ENCODE measurements at places on chromosomes 16 and 17. TPM values are rescaled to one million over a fixed set of nuclear protein-coding genes. Genes with fewer than 3 reads are reported as not detected.

DNA sequence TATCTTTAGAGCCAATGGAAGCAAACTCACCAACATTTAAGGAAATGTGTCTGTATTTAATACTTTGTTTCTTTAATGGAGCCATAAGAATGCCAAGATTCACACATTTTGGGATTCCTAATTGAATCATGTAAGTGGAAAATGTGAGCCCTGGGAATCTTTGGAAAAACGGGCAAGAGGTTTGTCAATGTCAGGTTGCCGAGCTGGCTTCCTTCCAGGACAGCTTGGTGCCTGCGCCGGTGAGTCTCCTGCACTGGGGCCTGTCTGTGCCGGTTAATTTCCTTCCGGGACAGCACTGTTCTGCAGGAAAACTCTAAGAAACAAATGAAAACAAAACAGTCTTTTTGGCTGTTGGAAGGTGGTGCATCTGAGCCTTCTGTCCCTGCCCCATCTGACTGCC, 210.6 kb downstream of the HAPSTR1 start:
- H3K27me3 ChIP-seq = no peaks in the 10 kb centered on the region
- H3K4me1 ChIP-seq = no peaks in the 10 kb centered on the region
- H3K36me3 ChIP-seq = no peaks in the 10 kb centered on the region
- no peak overlapping the region for H3K27ac ChIP-seq
- no peak for DNase-seq

DNA sequence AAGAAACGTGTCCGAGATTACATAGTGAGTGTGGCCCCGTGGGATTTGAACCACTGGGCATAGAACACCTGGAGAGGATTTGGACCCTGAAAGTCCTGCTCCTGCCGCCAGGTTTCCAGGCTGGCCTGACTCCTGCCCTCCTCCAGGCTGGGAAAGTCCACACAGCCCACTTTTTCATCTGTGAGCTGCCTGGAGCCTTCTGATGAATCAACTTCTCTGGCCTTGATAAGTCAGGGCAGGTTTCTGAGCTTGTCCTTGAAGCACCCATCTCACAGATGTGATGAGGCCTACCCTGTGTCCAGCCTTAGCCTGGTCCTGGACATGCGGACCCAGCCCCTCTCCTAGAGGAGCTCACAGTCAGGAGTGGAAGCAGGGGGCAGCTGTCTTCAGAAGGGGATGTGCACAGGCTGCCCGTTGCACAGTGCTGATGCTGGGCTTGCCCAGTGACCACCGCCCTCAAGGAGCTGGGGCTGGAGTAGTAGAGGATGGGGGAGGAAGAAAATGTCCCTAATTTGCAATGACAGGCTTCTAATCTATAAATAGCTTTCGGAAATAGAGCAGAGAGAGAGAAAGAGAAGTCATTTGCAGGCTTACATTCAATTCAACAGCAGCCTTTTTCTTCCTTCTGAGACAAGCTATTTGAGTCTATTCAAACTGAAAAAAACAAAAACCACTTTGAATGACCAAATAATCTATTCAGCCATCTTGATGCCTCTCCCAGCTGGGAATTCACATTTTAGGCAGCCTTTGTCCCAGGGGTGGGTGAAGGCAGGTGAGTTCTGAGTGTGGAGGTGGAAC, 73.5 kb upstream of the DNAJA2 start:
- no peaks in the 10 kb centered on the region for H3K27me3 ChIP-seq
- H3K4me3 ChIP-seq = no peak overlapping the region
- no peak overlapping the region for H3K27ac ChIP-seq

GRCh38 chr17:81142301-81143199, 22.8 kb upstream of the PVALEF start:
- H3K27ac ChIP-seq = no peak overlapping the region
- H3K27me3 ChIP-seq = no peaks in the 10 kb centered on the region
- DNase-seq = peak; percentile 90
- H3K4me1 ChIP-seq = peaks cover 11% of the 10 kb centered on the region
- H3K4me3 ChIP-seq = no peak overlapping the region

DNA sequence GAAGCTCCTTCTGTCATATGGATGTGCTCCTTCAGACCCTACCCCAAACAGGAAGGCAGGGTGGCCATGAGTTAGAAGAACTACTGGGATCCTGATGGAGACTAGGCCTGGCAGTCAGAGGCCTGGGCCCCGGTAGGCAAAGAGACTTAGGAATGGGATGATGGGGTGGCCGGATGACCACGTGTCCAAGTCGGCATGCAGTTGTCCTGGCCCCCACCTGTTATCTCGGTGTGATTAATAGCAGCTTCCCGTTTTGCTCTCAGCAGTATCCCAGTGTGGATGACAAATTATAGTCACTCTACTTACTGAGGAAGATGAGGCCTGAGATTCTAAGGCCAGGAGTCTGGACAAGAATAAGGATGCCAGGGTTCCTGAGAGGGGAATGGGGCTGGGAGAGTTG, 1.5 kb downstream of the TNFSF12 start:
- no peaks in the 10 kb centered on the region for H3K27me3 ChIP-seq
- H3K27ac ChIP-seq = no peak overlapping the region

GRCh38 chr16:57801809-57802340, 416 bp downstream of the KIFC3 start:
- peak; percentile 52 for DNase-seq
- H3K27ac ChIP-seq = peak overlapping the region; percentile 93
- peaks cover 56% of the 10 kb centered on the region for H3K4me1 ChIP-seq
- H3K36me3 ChIP-seq = no peaks in the 10 kb centered on the region
- peak overlapping the region; percentile 78 for H3K4me3 ChIP-seq

Gene CCL14
- total RNA-seq = 11.4 TPM

Gene C17orf50
- total RNA-seq = 48.8 TPM

- no peaks in the 10 kb centered on the region for H3K27me3 ChIP-seq
- DNase-seq = no peak
- H3K27ac ChIP-seq = no peak overlapping the region
- no peak overlapping the region for H3K4me3 ChIP-seq
- no peaks in the 10 kb centered on the region for H3K36me3 ChIP-seq
- peaks cover 7% of the 10 kb centered on the region for H3K4me1 ChIP-seq
Observed at GRCh38 chr16:75377729-75378386, 55.4 kb downstream of the CFDP1 start.

- H3K4me1 ChIP-seq = no peaks in the 10 kb centered on the region
- H3K27ac ChIP-seq = no peak overlapping the region
- H3K36me3 ChIP-seq = no peaks in the 10 kb centered on the region
- no peaks in the 10 kb centered on the region for H3K27me3 ChIP-seq
Observed at GRCh38 chr17:53134548-53134947, 688.2 kb upstream of the KIF2B start.

GRCh38 chr16:15398618-15399316, 3.2 kb downstream of the MPV17L start:
- H3K36me3 ChIP-seq = no peaks in the 10 kb centered on the region
- no peaks in the 10 kb centered on the region for H3K27me3 ChIP-seq
- no peaks in the 10 kb centered on the region for H3K4me1 ChIP-seq
- no peak overlapping the region for H3K4me3 ChIP-seq
- no peak for DNase-seq

Gene SGCA
- total RNA-seq = 7.6 TPM

- H3K4me1 ChIP-seq = no peaks in the 10 kb centered on the region
- H3K27ac ChIP-seq = no peak overlapping the region
- H3K36me3 ChIP-seq = no peaks in the 10 kb centered on the region
- DNase-seq = no peak
- no peak overlapping the region for H3K4me3 ChIP-seq
Observed at GRCh38 chr17:45440161-45440778, 7.6 kb upstream of the ARHGAP27 start.

DNA sequence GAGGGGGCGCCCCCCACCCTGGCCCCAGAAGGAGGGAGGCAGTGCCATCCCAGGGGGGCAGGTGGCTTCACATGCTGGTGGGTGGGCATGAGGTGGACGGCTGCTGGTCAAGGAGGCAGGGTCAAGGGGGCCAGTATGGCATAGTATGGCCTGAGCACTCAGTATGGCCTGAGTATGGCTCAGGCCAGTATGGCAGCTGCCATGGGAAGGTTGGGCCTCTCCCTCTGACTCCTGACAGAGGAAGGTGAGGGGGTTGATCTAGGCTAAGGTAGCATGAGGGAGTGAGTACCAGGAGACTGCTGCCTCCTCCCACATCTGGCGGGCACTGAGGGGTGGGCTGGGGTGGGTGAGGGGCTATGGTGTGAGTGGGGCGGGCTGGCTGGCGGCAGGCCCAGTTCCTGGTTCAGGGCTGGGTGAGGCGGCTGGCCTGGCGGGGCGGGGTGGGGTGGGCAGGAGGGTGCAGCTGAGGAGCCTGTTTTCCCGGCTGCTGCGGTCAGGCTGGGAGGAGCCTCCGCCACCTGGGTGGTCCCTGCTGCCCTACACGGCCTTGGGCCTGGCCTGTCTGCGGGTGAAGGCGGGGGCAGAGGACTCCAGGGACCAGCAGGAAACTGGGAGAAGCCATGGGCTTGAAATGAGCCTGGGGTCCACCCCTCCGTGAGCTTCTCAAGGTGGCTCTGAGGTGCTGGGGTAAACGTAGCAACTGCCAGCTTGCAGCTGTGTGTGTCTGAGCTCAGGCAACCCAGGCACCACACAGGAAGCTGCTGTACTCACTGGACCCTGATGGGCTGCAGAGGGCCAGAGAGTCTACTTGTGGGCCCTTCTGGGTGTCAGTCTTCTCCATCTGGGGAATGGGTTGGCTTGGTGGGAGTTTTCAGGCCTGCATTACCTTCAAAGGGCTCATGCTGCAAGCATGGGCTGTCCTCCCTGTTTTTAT, 57.0 kb downstream of the RAI1 start:
- peaks cover 50% of the 10 kb centered on the region for H3K4me1 ChIP-seq
- H3K27me3 ChIP-seq = no peaks in the 10 kb centered on the region
- H3K27ac ChIP-seq = peak overlapping the region; percentile 10
- peak; percentile 60 for DNase-seq

Gene GALR2
- total RNA-seq = 0.31 TPM

- no peaks in the 10 kb centered on the region for H3K27me3 ChIP-seq
- DNase-seq = no peak
- H3K36me3 ChIP-seq = no peaks in the 10 kb centered on the region
Observed at GRCh38 chr17:39943702-39944392, 16.3 kb downstream of the LRRC3C start.

DNA sequence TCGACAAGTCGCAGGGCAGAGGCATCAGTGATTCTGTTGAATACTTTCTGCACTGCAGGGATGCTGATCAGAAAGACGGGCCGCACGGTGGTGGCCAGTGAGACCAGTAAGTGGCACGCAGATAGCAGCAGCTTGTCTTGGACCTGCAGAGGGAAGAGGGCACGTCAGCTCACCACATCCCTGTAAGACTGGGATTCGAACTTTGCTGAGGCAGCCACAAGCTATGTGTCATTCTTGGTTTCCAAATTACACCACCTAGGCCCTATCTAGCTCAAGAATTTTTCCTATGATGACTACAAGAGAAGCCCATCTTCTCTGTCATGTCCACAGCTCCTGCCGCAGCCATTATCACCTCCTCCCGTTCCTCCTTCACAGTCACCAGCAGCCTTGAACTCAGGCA, 49.4 kb upstream of the GSG1L start:
- no peaks in the 10 kb centered on the region for H3K36me3 ChIP-seq
- H3K4me3 ChIP-seq = no peak overlapping the region
- H3K27ac ChIP-seq = no peak overlapping the region
- no peaks in the 10 kb centered on the region for H3K4me1 ChIP-seq
- H3K27me3 ChIP-seq = no peaks in the 10 kb centered on the region

DNA sequence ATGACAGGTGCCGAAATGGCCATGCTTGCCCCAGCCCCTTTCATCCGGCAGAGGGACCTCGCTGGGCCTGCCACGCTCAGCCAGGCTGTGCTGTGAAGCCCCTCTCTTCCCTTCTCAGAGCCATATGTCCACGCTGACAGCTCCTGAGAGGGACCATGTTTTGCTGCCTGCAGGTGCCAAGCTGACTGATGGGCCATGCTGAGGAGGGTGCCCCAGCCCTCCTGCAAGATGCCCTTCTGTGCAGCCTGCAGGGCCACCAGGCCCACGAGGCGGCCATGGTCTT, 33.1 kb upstream of the CDH15 start:
- H3K4me3 ChIP-seq = no peak overlapping the region
- H3K27ac ChIP-seq = no peak overlapping the region
- DNase-seq = no peak
- no peaks in the 10 kb centered on the region for H3K36me3 ChIP-seq
- no peaks in the 10 kb centered on the region for H3K27me3 ChIP-seq

Gene CCL23
- total RNA-seq = 1.2 TPM

Gene ADAD2
- 133 TPM for total RNA-seq

GRCh38 chr16:49366669-49367068, 6.9 kb upstream of the C16orf78 start:
- DNase-seq = no peak
- H3K36me3 ChIP-seq = no peaks in the 10 kb centered on the region
- no peak overlapping the region for H3K27ac ChIP-seq
- no peaks in the 10 kb centered on the region for H3K27me3 ChIP-seq
- H3K4me3 ChIP-seq = no peak overlapping the region
- H3K4me1 ChIP-seq = no peaks in the 10 kb centered on the region

DNA sequence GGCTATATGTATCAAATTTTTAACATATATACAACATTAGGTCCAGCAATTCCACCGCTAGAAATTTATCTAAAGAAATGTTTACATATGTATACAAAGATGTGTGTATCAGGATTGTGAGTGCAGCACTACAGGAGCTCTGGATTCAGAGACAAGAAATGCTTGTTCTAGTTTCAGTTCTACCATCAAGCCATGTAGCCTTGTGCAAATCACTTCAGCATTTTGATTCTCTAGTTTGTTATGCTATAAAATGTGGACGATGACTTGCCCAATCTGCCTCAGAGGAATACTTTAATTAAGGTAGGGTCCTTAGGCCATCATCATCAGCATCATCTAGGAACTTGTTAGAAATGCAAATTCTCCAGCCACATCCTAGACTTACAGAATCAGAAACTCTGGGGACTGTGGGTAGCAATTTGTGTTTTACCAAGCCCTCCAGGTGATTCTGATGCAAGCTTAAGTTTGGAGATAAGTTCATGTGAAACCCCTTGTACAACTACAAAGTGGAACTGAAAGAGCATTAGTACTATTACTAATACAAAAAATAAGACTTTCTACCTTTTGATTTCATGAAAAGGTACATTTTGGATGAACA, 131.2 kb upstream of the CORO6 start:
- H3K4me1 ChIP-seq = no peaks in the 10 kb centered on the region
- H3K36me3 ChIP-seq = no peaks in the 10 kb centered on the region
- DNase-seq = no peak
- no peak overlapping the region for H3K4me3 ChIP-seq
- H3K27me3 ChIP-seq = no peaks in the 10 kb centered on the region

DNA sequence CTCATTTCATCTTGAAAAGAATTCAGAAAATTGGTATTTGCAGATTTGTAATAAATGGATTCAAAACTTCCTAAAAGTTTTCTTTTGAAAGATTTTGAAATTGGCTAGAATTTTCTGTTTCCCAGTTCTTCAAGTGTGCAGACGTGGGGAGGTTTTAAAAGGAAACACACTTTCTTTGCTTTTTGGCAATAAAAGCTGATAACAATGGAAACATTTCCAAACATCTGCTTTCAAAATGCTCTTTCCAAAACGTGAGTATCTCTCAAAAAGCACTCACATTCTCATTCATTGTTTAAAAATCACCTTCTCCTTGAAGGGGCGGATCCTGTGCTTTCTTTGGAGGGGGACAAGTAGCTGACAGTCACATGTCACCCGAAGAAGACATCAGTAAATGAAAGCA, 8.6 kb upstream of the GSG1L start:
- no peaks in the 10 kb centered on the region for H3K36me3 ChIP-seq
- no peak overlapping the region for H3K4me3 ChIP-seq
- H3K27me3 ChIP-seq = no peaks in the 10 kb centered on the region
- H3K27ac ChIP-seq = no peak overlapping the region

Gene BCL6B
- 3.5 TPM for total RNA-seq

- no peak within 1 kb of the TSS for H3K27ac ChIP-seq
- H3K27me3 ChIP-seq = peaks cover 3% of the 10 kb centered on the region
- no peaks in the 10 kb centered on the region for H3K36me3 ChIP-seq
- H3K4me3 ChIP-seq = peak within 1 kb of the TSS; percentile 43
Observed at GRCh38 chr16:68737046-68737729, at the start of gene CDH1. TSS of gene CDH1 (plus strand) at chr16:68737292. CDS start at chr16:68737416, 124 bp downstream.

Gene SLC47A2
- total RNA-seq = 0.50 TPM

Gene ACSF3
- 70.1 TPM for total RNA-seq

Gene ZNF423
- total RNA-seq = 12.1 TPM

Gene OR1A1
- total RNA-seq = 0.06 TPM

Gene DNAAF1
- total RNA-seq = 50.9 TPM

Measured in testis (tissue), 5 donors.